ENCODE measurements at places on chromosomes 16 and 17.

- DNase-seq = no peak
Measured at GRCh38 chr17:80212962-80213642, 7.0 kb downstream of the SGSH start.

- no peak for DNase-seq
Measured at GRCh38 chr17:20852990-20853370, 189.8 kb downstream of the USP22 start.

DNA sequence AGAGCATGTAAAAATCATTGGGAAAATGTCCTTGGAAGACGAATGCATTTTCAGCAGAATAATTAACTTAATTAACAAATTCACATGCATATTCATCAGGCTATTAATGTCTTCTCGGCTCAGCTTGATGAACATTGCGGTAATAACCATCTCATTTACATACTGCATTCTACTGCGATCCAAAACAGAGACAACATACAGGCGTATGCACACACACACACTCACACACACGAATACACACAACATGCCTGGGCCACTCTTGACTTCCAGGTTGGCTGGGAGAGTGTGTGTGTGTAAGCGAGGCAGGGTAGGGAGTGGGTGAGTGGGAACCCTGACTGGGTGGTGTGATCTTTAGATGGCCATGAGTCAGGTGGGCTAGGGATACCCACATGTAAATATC is 44.7 kb downstream of the NEUROD2 start:
- no peak for DNase-seq

GRCh38 chr17:36506831-36507230 is 20.4 kb downstream of the ZNHIT3 start:
- no peak for DNase-seq

DNA sequence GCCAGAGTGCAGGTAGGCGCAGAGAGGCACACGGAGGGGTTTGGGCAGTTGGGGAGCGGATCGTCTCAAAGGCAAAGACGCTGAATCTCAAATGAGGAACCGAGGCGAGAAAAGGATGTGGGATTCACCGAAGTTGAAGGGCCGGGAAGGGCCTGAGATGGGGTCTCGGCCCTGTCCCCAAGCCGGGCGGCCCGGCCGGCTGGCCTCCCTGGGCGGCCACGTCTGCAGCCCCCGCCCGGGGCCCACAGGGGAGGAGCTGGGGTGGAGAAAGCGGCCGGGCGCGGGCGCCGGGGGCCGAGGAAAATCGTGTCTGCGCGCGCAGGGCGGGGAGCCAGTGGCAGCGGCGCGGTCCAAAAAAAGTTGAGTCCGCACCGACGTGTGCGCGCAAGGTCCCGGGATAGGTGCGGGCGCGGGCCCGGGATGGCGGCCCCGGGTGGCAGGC is 458 bp downstream of the SLC12A4 start:
- no peak for DNase-seq
